ENCODE measurements at places on chromosomes 7 and 10.

GRCh38 chr10:113808168-113808567, 45.7 kb downstream of the DCLRE1A start:
- no peak for DNase-seq

DNA sequence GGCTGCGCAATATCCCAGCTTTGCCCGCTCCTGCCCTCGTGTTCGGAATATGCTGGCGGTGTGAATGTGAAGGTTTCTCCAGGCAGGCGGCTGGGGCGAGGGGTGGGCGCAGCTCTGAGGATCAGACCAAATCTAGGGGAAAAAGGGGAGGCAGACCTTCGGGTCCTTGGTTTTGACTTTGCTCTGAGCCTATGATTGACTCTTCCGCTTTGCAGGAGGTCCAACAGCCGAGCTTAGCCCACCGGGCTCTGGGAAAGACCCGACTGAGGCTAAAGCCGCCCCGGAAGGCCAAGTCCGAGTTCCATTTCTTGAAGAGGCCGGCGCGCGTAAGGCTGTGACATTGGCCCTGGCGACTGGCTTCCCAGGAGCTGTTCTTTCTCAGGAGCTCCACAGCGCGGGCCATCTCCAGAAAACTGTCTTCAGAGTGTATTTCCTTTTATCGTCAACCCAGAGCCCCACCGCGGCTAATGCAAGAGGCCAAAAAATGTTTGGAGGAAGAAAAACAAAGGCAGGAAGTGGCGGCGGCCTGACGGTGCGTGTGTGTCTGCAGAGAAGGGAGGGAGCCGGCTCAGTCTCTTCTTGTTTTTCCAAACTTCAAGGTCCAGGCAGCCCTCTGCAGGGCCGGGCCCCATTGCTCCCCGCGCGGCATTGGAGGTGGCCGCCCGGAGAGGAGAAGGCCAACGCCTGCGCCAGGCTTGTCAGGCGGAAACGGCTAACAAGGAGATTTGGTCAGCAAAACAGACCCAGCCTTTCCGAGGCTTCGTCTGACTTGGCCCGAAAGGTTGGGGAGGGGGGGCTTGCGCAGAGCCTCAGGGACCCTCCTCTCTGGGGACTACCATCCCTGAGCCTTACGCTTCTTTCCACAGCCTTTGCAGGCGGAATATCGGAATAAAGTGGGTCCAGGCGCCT, 3.6 kb upstream of the HOXA11 start:
- DNase-seq = peak; percentile 42

GRCh38 chr10:101136007-101136707, 5.1 kb downstream of the TLX1 start:
- no peak for DNase-seq

DNA sequence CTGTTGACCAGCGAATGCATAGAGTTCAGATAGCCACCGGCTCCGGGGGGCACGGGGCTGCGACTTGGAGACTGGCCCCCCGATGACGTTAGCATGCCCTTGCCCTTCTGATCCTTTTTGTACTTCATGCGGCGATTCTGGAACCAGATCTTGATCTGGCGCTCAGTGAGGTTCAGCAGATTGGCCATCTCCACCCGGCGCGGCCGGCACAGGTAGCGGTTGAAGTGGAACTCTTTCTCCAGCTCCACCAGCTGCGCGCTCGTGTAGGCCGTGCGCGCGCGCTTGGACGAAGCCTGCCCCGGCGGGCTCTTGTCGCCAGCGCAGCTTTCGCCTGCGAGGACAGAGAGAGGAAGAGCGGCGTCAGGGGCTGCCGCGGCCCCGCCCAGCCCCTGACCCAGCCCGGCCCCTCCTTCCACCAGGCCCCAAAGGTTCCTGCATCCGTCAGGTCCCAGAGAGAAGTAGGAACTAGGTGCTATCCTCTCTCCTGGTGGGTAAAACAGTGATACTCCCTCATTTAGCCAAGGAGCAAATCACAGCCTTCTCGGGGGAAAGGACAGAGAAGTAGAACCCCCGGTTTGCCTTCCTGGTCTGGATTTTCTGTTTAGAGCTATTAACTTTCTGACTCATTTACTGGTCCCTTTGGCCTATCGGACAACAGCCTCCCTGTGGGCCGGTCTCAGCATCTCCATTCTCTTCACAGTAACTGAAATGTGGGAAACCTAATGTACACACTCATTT, 6.1 kb upstream of the HOXA2 start:
- DNase-seq = no peak

DNA sequence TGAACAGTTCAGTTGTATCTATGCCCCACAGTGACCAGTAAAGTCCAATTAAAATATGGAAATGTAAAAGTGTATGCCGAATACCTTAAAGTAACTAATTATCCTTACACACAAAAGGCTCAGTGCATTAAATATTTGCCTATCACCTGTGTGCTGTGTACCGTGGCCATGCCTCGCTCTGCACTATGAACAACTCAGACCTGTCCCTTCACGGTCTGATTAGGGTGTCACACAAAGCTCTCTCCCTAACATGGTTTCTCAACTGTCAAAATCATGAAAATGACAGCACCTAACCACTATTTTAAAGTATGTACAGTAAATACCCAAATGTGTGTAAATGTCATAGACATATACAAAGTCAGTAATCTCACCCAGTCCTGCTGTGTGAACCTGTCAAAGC, 43.1 kb downstream of the STK17A start:
- DNase-seq = no peak

DNA sequence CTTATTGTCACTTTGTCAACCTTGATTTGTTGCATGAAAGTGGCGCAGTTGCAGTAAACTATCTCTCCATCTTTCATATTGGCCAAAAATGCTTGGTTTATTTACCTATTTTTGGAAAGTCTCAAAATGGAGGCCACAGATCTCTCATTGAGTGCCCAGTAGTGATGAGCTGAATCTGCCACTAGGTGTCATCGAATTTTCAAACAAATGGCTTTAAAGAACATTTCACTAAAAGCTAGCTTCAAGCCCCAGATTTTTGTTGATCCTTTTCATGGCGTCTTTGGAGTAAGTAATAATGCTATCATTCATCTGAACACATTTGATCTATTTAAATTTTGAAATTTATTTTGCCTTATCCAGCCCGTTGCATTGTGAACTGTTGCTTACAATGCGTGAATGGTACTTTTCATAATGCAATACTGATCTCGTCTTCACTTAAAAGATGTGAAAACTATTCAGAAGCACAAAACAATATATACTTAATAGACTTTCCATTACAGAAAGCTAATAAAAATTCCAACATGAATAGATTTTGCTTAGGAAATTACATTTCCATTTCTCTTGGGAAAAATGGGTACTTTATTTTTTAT, 236.2 kb downstream of the DNAJB9 start:
- no peak for DNase-seq

DNA sequence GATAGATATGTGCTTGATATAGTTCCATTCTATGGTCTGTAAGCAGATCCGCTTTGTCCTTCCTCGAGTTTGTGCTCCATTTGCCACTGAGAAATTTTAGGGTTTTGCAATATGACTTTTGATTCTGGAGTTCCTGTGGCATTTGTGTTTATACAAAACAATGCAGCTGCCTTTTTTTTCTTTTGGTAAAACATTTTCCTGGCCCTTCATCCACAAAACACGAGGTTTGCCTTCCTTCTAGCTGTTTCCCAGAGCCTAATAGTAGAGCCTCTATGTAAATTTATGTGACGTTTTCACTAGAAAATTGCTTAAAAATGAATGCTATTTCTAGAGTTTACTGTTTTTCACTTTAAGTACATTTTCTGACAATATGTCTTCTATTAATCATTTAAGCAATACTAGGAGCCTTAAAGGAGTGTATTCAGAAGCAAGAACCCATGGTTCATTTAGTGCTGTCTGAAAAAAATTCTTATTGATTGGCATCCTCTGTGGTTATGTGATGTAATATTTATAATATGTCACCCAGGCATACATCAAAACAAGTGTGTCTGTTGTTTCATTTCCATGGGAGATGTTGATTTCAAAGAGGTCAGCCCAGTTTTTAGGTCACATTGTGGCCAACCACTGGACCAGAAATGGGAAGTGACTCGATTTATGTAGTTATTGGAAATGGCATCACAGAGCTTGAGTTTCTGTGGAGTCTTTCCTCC, 618.3 kb downstream of the LRMDA start:
- DNase-seq = peak; percentile 54

- no peak for DNase-seq
These were observed 68.7 kb upstream of the PAPSS2 start for GRCh38 chr10:87590705-87591588.

GRCh38 chr7:9498303-9498702, 1064.9 kb downstream of the NXPH1 start:
- DNase-seq = no peak
